Upper lobe of right lung (tissue), 1 donor: ENCODE measurements at places on chromosomes 6 and 20. TPM values are rescaled to one million over a fixed set of nuclear protein-coding genes. Genes with fewer than 3 reads are reported as not detected.

- DNase-seq = no peak
Measured at GRCh38 chr20:38608188-38608587, 6.6 kb downstream of the ARHGAP40 start.

GRCh38 chr6:55601120-55601519 is 22.1 kb upstream of the HMGCLL1 start:
- DNase-seq = no peak

- no peak for DNase-seq
Measured at GRCh38 chr6:157287247-157287850, 36.0 kb downstream of the TMEM242 start.

GRCh38 chr6:132812255-132812732 is 2.1 kb upstream of the RPS12 start:
- DNase-seq = no peak

DNA sequence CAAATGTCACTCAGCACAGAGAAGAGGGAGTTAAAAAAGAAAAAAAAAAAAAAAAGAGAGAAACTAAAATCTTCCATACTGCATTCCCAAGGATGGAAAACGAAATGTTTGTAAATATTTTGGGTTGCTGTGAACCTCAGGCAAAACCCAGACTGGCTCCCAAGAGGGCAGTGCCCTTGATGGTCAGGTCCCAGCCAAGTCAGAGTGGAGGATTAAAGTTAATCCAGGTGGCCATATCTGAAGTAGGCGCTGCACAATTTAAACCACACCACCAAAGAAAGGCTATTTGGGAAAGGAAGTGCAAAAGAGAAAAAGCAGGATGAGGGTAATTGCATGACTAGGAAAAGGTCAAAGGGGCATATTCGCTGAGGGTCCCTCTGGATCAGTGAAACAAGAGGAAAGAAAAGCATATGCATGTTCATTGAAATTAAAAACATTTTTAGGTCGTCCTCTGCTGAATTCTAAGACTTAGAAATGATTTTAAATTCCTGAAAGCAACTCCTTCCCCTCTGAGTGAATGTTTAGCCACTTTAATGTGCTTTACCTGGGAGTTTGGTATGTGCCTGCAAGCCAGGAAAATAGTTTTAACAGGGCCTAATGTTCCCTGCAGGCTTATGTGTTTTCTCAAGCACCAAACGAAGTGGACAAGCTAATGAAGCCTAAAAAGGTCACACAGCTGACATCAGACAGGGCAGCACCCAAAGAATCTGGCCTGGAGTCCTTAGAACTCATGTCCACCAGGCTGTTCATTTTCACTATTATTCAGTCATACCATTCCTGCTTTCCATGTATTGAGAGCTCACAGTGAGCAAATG is 159.1 kb downstream of the HACE1 start:
- no peak for DNase-seq

GRCh38 chr6:131251590-131252199 is 116.4 kb downstream of the AKAP7 start:
- DNase-seq = no peak

DNA sequence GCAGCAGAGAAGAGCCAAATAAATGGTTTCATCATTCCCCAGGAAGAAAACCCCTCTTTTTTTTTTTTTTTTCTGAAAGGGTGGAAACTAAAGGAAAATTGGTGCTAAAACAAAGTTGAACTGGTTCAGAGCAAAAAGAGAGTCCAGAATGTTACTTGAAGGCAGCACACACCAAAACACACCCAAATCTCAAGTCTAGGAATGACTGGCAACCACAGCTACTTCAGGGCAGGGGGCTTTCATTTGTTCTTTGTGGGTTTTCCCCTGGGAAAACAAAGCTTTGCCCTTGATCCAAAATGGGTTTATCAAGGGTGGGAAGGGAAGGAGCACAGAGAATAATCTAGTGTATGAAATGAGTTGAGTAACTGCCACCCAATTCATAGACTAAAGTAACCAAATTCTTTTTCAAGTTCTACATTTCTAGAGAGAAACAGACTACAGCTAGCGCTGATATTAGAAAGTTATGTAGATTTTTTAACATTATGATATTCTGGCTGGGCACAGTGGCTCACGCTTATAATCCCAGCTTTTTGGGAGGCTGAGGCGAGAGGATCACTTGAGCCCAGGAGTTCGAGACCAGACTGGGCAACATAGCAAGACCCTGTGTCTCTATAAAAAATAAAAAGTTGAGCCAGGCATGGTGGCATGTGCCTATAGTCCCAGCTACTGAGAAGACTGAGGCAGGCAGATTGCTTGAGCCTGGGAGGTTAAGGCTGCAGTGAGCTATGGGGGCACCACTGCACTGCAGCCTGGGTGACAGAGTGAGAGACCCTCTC is 119.8 kb downstream of the NFATC2 start:
- no peak for DNase-seq

DNA sequence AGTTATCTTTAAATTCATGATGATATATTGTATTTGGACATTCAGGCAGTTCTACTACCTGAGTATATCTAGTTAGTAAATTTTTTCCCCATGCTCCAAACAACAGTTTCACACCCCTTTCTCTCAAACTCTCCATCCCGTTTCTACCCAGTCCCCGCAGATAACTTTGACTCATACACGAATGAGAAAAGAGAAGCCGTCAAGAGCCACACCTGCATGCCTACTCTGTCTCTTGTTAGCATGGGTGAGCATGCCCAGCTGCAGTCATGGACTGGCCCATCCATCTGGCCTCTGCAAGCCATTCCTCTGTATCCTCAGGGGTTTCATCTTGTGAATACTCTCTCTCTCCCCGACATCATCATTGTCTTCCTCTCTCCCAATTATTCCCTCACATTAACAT is 41.5 kb downstream of the MYB start:
- no peak for DNase-seq

- no peak for DNase-seq
Measured at GRCh38 chr6:156686301-156686994, 90.7 kb upstream of the ARID1B start.

DNA sequence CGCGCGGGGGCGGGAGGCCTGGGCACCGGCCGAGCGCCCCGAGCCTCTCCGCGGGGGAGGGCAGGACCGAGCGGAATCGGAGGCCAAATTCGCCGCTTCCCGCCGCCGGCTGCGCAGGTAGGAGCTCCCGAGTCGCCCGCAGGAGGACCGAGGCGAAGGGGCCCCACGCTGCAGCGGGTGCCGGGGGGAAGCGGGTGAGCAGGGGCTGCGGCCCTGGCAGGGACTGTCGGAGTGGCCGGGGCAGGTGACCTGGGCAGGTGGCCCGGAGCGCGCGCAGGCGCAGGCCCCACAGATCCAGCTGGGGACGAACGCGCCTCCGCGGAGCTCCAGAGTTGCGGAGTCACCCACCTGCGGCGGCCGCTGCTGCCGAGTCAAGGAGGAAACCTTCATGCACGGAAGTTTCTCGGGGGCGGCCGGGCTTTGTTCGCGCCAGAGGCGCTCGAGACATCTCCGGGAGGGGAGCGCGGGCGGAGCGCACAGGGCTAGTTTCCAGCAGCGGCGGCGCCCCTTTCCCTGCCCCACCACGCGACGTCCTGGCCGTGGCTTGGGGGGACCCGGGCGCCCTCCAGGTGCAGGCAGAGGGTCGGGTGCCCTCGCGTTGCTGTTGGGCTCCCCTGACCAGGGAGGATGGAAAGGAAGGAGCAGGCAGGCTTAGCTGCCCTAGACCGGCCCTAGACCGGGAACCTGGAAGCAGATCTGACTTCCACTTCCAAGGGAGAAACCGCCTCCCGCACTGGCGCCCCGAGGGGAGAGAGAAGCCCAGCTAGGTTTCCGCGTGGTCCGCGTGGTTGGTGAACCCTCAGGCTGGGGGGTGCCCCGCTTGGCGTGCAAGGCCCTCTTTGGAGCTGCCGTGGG is 590 bp downstream of the SLCO4A1 start:
- no peak for DNase-seq

GRCh38 chr6:168286116-168286515 is 33.5 kb downstream of the DACT2 start:
- no peak for DNase-seq

- no peak for DNase-seq
Measured at GRCh38 chr6:36141091-36141490, 10.8 kb downstream of the MAPK13 start.

OPRM1 gene
- total RNA-seq = not detected

TFAP2A gene
- total RNA-seq = 1.9 TPM

CST5 gene
- 0.55 TPM for total RNA-seq
